ENCODE measurements at places on chromosomes 1 and 21.

- no peak for DNase-seq
Observed at GRCh38 chr1:151578941-151579340, 32.9 kb upstream of the SNX27 start.

DNA sequence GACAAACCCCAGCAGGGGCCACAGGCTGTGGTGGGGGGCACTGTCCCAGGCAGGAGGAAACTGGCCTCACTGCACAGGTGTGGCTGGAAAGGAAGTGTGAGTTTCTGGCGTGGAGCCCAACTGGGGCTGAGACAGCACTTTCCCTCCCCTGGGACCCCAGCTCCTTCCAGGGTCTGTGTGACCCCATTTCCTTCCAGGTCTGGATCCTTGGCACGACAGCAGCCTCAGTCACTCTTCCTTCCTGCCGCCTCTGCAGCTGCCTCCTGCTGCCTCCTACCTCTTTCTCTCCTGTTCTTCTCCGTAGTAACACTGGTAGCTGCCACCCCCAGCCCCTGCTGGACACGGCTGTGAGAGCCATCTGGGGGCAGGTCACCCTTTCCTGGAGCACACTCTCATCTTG lies 88.0 kb downstream of the SIK1 start:
- DNase-seq, result no peak

DNA sequence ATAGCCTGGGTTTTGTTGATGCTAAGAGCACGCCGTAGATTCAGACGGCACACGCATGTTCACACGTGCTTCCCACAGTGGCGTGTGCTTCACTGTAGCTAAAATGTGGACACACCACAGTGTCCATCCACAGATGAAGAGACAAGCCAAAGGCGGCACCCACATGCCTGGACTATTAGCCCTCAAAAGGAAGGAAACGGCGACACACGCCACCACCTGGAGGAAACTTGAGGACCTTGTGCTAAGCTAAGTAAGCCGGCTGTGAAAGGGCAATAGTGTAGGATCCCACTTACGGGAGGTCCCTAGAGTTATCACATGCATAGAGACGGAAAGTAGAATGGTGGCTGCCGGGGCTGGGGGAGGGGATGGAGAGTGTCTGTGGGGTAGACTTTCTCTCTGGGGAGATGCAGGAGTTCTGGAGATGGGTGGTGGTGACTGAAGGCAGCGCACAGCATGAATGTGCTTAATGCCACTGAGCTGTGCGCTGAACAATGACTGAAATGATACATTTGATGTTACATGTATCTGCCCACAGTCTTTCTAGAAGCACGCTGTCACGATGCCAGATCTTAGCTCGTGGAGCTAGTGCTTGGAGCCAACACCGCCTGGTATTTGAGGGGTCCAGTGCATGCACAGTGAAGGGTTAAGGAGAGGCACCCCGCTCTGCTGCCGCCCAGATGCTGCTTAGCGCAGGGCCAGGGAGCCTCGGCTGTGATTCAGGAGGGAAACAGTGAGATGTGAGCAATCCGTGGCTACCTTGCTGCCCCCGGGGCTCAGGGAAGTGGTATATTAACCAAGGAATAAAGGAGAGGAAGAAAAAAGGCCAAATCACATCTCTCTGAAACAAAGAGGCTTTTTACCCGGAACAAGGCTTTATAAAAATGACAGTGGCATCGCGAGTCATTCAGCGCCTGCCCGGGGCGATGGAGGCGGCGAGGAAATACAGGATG lies 103.7 kb downstream of the PRDM16 start:
- DNase-seq, result no peak

DNA sequence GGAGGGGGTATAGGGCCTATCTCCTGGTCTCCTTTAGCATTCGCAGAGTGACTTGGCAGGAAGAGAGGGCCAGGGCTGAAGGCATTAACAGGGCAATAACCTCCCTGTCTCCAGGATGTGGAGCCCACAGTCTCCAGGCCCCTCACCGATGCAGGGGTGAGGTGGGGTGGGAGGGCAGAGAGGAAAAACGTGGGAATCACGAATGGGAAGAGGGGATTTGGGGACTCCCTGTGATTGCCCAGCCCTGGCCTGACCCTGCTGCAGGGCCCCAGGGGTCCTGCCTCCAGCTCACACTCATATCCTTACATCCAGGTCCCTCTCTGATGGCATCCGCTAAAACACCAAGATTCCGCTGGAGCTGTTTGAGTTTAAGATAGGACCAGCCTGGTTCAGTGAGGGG lies 14.6 kb downstream of the TFAP2E start:
- no peak for DNase-seq

DNA sequence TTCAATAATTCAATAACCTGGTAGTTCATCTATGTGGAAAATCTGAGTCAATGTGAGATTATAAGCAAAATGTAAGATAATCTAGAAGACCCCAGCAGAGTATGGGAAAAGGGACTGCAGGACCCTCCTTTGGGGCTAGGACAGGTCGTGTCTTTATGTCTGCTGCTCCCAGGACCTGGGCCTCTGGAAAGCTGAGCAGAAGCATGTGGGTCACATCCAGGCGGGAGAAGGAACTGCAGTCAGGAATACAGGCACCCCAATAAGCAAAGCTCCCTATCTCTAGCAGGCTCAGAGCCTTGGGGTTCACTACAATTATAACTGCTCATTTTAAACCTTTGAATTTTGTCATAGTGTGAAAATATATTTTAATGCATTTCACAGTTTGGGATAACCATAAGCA lies 73.9 kb upstream of the MCOLN3 start:
- DNase-seq, result no peak

GRCh38 chr1:193662030-193662429 lies 475.6 kb upstream of the B3GALT2 start:
- DNase-seq, result no peak

DNA sequence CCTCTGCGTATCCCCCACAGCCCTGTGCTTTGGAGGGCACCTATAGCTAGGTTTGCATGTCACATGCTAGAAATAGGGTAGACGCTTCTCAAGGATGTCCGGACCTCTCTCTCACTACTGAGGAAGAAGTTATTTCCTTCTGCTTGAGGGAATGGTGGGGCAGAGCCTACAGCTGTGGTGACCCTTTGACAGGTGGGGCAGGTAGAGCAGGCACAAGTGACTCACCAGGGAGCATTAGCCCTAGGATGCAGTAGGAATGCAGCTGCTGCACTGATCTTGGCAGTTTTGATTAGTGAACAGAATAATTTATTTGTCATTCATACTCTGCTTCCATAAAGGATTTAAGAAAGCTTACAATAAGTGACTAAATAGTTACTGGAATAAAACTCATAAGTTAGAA lies 129.6 kb upstream of the HOOK1 start:
- DNase-seq, result no peak

GRCh38 chr21:34093083-34093482 lies 19.7 kb downstream of the MRPS6 start:
- no peak for DNase-seq

GRCh38 chr1:88284666-88285366 lies 399.3 kb upstream of the PKN2 start:
- DNase-seq, result no peak

GRCh38 chr1:103171041-103171590 lies 62.8 kb upstream of the COL11A1 start:
- DNase-seq, result peak; percentile 7

DNA sequence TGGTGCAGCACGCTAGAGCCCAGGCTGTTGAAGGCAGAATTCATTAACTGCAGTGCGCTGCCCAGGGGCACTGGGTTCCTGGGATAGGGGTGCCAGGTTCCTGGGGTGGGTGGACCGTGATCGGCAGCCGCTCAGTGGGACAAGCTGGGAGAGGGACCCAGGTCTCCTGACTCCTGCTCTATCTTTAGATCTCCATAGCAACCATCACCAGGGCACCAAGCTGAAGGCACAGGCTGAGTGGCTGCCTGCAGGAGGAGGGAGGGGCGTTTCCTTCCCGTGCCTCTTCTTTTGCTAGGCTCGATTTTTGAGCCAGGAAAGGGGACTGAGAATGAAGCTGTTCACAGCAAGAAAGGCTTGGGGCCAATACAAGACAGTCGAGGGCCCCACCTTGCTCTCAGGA lies 20.9 kb upstream of the CDCP2 start:
- DNase-seq, result no peak

GRCh38 chr21:43766734-43767497 lies 9.2 kb downstream of the CSTB start:
- no peak for DNase-seq

DNA sequence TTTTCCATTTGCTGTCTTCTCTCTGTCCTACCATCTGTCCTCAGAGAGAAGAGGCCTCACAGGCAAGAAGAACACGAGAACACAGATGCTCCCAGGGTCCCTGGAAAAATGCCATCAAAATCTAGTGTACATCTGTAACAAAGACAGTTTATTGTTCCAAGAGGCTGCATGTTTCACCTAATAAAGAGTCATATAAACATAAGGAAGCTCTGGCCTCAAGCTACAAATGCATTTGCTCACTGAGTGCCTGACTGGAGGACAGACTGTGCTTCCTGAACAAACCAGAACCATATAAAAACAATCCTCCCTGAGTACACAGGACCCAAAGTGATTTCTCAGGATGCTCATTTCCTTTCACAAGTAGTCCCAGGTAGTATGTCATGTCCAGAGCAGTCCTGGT lies 76.3 kb upstream of the SLC44A3 start:
- peak; percentile 49 for DNase-seq

DNA sequence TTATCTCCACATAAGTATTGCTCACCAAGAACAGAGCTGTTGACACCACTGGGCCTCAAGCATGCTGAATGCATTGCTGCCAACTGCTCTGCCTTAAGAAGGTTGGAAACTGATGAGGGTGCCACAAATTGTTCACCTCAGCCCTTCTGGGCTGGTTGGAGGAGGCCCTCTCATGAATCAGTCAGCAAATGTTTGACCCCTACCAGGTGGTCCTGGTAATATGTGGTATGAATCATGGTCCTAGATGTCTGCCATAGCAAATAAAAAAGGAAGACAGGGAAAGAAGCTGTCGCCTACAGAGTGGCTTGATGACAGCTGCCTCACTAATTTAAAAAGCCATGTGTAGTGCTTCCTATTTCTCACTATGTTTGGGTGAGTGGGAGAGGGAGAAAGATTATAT lies 12.2 kb downstream of the SPATA46 start:
- DNase-seq, result no peak

- DNase-seq, result no peak
Observed at GRCh38 chr1:218352075-218352438, 6.9 kb downstream of the TGFB2 start.

GRCh38 chr1:201740670-201741111 lies 88.3 kb upstream of the IPO9 start:
- no peak for DNase-seq

Measured in fibroblast of mammary gland (primary cell).